ENCODE measurements at places on chromosomes 1 and 21.
A peak's percentile ranks its signal among the peaks of the same experiment; 100 is the strongest.

GRCh38 chr21:37071561-37072273 is 1.2 kb downstream of the PIGP start:
- DNase-seq = peak; percentile 47

DNA sequence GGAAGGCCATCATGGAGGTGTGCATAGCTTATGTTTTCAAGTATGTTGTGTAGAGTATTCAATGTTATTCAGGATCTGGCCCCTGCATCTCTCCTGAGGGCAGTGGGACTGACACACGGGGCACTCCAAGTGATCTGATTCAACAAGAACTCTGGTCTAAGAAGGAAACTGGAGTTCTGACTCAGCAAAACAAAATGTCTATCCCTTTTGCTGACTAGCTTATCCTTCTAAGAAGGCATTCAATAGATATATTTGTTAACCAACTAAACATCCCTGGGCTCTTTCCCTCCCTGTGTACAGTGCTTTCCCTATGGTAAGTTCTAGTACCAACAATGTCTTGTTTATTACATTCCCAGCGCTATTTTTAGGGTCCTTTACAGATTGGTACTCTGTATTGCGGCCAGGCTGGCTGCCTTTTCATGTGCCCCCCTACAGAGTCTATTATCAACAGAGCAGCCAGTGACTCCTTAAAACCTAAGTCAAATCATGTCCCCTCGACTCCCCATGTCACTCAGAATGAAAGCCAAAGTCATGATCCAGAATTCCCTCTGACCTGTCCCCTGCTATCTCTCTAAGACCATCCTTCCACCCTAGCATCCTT is 304.9 kb downstream of the KCNH1 start:
- no peak for DNase-seq

DNA sequence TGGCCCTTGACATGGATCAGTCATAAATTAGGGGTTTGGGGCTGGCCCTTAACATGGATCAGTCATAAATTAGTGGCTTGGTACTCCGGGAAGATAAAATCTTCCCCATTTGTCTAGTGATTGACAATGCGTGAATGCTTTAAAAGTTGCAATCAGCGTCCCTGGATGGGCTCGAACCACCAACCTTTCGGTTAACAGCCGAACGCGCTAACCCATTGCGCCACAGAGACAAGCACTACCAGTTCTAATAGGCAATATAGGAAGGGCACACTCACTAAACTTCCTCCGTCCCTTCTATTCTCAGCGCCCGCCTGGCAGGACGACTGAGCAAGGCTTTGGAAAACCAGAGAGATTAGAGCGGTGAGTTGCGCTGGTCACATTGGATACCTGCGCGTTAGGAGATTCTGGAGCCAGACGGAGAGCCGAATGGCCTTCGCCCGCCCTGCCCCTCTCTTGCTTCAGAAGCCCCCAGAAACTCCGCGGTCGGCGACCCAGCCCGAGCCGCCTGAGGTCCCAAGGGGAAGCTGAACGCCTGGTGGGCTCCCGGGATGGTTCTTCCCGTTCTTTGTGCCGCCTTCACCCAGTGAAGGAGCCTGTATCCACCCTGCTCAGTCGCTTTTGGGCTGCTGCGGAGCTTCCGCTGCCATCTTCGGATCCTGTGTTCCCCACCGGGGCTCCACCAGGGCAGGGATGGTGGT is 235.9 kb downstream of the FAM72C start:
- no peak for DNase-seq

GRCh38 chr1:111454859-111455641 is 5.8 kb downstream of the ATP5PB start:
- DNase-seq = no peak

DNA sequence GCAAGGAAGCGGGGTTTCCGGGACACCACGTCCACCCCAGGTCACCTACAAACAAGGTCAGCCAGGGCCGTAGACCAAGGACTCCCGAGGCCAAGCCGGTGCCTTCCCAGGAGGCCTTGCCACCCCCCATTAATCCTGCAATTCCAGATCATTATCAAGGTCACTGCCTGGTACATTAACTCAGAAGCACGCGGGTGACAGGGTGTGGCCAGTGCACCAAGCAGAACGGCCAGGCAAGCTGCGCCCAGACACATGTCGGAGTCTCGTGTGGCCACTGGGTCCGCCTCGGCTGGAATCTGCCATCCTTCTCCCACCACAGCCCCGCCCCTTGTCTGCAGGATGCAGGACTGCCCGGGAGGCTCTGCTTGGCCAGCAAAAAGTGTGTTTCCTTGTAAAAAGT is 144.7 kb downstream of the PRDM16 start:
- no peak for DNase-seq

GRCh38 chr1:194830387-194830786 is 1644.0 kb upstream of the B3GALT2 start:
- no peak for DNase-seq

- DNase-seq = no peak
Observed at GRCh38 chr1:69483246-69483645, 84.5 kb upstream of the LRRC7 start.

- DNase-seq = no peak
Observed at GRCh38 chr1:67777016-67777415, 56.3 kb downstream of the GNG12 start.
